ENCODE measurements at places on chromosomes 6 and 20. TPM values are rescaled to one million over a fixed set of nuclear protein-coding genes. Genes with fewer than 3 reads are reported as not detected.

DEFB113 gene
- polyA plus RNA-seq = not detected

LST1 gene
- 7.4 TPM for polyA plus RNA-seq

ZSCAN16 gene
- 4.0 TPM for polyA plus RNA-seq

GNL1 gene
- 52.6 TPM for polyA plus RNA-seq

JPH2 gene
- 105 TPM for polyA plus RNA-seq

ARFGEF3 gene
- polyA plus RNA-seq = 1.7 TPM

GRCh38 chr20:15899967-15900366 lies 673.3 kb downstream of the KIF16B start:
- DNase-seq = no peak

DNA sequence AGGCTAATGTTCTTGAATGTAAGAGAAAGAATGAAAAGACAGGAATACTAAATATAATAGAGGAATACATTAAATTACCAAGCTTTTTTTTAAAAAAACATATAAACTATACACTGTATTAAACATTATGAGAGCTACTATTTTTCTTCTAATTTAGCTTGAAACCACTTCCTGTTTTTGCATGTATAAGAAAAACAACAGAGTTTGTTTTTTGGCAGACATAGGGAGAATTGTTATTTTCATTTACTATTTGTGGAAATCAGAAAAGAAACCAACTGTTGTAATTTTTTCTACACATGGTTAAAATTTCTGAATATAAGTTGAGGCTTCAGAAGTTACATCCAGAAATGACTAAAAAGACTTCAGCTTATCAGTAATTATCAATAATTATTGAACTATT lies 991.8 kb upstream of the GJE1 start:
- DNase-seq = no peak

DNA sequence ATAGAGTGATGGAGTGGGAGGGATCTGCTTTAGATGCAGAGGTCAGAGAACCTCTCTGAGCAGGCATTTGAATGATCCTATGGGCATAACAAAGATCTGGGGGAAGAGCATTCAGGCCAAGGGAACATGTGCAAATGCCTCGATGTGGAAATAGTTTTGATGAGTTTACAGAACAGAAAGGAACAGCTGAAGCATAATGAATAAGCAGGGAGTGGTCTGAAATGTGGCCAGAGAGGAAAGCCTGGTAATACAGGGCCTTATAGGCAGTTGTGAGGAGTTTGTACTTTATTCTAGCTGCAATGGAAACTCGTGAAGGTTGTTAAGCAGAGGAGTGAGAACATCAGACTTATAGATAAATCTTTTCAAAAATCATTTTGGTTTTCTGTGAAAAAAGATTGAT lies 33.0 kb upstream of the ME1 start:
- DNase-seq = no peak

DNA sequence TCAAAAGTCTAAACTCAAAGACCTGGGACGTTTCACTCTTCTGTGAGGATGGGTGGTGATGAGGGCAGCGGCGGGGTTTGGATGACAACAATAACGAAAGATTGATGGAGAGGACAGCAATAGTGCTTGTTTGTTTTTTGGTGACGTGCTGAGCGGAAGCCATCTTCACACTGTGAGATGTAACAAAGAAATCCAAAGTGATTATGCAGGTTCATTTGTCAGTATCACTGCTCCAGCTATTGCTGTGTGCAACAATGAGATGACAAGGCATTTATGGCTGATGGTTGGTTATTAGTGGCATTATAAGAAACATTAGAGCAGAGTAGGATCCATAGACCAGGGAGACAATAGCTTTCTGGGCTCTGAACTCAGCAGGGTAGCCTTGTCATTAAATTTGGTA lies 306.7 kb downstream of the RNF144B start:
- DNase-seq = no peak

- DNase-seq = no peak
These were observed 155.4 kb downstream of the NRN1 start for GRCh38 chr6:5851261-5851757.

DNA sequence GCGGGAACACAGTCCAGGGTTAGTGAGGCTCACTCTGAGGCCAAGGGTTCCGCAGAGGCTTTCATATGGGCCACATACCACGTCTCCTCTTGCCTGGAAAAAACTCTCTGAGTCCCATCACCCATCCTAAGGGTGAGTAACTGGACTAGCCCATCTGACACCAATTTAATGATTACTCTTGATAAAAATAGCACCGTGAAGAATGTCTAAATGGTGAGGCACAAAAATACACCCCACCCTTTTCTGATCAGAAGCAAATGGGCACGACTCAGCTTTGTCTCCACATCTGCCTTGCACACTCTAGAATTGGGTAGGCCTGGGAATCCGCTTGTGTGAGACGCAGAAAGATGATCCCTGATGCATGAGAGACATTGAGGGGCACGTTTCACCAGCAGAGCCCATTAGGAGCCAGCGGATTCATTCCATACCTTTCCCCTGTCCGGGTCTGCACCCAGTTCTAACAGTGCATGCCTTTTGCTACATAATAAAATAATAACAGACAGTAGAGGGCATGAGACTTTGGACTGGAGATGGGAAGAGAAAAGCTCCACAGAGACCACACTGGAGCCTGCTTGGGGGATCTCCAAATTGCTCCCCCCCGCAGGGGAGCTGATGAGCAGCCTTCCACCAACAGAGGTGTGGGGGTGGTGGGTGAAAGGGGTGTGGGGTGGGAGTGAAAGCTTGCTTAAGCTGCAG lies 110.0 kb upstream of the KCNK16 start:
- no peak for DNase-seq

- DNase-seq = no peak
These were observed 7.6 kb downstream of the MAPK14 start for GRCh38 chr6:36035225-36035624.

DNA sequence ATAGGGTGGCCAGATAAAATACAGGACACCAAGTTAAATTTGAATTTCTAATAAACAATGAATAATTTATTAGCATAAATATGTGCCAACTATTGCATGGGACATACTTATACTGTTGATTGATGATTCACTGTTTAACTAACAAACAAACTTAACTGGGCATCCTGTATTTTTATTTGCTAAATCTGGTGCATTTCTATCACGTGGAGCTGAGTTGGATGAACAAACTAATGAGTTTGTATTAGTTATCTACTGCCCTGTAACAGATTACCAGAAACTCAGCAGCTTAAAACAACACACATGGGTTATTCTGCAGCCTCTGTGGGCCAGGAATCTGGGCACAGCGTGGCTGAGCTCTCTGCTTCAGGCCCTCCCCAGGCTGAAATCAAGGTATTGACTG lies 28.2 kb upstream of the PMEPA1 start:
- DNase-seq = no peak

DNA sequence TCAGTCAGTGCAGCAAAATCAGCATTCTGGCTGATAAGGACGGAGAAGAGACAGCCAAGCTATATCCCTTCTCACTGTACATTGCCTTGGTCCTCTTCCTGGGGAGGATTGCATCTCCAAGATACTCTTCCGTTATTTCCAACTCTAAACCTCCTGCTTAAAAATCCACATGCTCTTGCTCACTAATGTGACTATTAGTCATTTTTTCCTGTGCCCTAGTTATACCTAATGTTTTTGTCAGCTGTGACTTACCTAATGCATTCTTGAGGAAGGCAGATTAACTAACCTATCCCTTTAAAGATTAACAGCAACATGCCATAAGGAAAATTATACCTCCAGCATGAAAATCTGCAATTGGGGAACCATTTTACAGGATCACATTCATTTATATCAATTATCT lies 317.6 kb downstream of the BTBD9 start:
- DNase-seq = no peak

DNA sequence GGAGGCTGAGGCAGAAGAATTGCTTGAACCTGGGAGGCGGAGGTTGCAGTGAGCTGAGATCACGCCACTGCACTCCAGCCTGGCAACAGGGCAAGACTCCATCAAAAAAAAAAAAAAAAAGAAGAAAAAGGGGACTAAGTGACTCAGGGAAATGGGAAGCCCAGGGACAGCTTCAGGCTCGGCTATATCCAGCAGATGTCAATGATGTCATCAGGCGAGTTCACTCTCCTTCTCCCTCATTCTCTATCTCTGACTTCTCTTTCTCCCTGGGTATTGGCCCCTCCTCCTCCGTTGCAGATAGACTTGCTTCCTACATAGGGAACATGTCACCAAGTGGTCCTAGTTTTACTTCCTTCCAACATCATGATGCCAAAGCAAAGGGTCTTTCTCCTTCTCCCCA lies 316.8 kb downstream of the TFAP2C start:
- DNase-seq = no peak

- no peak for DNase-seq
These were observed 47.5 kb downstream of the DSTN start for GRCh38 chr20:17617212-17617867.

- no peak for DNase-seq
These were observed 164.3 kb downstream of the VEGFA start for GRCh38 chr6:43934183-43934802.

GRCh38 chr6:17267566-17267965 lies 13.6 kb upstream of the RBM24 start:
- no peak for DNase-seq

GRCh38 chr20:34771680-34772081 lies 53.8 kb downstream of the NCOA6 start:
- no peak for DNase-seq

- no peak for DNase-seq
These were observed 82.7 kb downstream of the LYRM2 start for GRCh38 chr6:89555806-89556205.

DNA sequence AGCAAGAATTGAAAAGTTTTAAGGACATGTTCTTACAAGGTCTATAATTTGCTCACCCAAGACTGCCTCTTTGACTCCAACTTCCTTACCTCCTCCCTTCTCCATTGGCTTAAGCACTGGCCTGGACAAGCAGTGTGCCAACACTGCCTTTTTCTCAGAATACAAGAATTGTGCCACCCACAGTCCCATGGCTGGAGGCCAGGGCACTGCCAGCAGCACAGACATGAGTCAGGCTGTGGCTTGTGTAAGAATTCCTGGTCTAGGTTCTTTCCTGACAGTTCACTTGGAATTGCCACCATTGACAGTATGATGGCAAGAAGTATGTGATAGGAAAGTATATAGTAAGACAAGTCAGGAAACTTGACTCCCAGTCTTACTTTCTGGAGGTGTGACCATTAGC lies 202.7 kb upstream of the MARCKS start:
- no peak for DNase-seq

All from forelimb muscle (tissue), 1 donor.